ENCODE measurements at places on chromosomes 16 and 17.

GRCh38 chr16:88316941-88317612 lies 65.7 kb upstream of the ZNF469 start:
- no peak for DNase-seq

GRCh38 chr17:78789149-78789662 lies 7.1 kb upstream of the CYTH1 start:
- DNase-seq = no peak

DNA sequence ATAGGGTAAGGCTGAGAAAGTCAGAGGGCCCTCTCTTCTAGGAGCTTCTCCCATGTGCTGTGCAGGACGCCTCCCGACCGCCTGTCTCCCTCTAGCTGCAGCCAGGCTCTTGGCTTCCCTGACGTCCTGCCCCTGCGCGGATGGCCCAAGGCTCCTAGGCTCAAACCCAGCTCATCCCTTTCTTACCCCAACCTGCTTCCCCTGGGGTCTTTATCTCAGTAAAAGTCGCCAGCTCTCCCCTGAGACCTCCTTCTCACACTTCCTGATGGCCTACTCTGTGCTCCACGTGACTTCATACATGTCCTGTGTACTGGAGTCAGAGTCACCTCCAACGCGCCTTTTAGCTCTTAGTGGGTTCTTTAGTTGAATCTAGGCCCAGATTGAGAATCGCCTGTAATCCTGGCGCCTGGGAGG lies 1.1 kb upstream of the ZNF747 start:
- DNase-seq = peak; percentile 75

GRCh38 chr17:67602974-67603373 lies 114.8 kb upstream of the NOL11 start:
- peak; percentile 41 for DNase-seq

- DNase-seq = no peak
Observed at GRCh38 chr17:1617620-1618174, 10.9 kb downstream of the SLC43A2 start.

GRCh38 chr17:17379197-17379991 lies 76.2 kb downstream of the NT5M start:
- DNase-seq = no peak

GRCh38 chr17:33725675-33726271 lies 432.7 kb upstream of the ASIC2 start:
- peak; percentile 36 for DNase-seq

- DNase-seq = no peak
Observed at GRCh38 chr16:9254863-9255262, 163.4 kb downstream of the HAPSTR1 start.

- no peak for DNase-seq
Observed at GRCh38 chr17:58576679-58577367, 62.4 kb upstream of the MTMR4 start.

DNA sequence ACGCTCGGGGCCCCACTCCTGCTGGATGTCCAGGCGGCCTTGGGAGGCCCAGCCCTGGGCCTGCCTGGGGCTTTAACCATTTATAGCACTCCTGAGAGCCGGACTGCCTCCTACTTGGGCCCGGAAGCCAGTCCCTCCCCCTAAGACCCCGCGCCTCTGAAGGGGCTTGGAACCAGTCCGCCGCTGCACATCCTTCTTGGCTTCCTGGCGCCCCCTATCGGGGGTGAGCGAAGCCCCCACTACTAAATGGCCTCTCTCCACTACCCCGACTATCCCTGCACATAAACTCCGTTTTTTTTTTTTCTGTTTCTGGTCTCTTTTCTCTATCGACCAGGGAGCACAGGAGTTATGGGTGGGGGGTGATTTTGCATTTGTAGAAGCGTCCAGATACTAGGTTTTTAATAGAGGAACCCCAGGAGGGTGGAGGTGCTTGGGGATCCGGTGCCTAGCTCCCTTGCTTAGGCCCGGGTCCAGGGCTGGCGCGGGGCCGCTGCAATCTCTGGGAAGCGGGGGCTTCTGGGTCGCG lies 633 bp upstream of the NOL3 start:
- peak; percentile 70 for DNase-seq

GRCh38 chr16:13138528-13138927 lies 237.1 kb downstream of the SHISA9 start:
- no peak for DNase-seq

DNA sequence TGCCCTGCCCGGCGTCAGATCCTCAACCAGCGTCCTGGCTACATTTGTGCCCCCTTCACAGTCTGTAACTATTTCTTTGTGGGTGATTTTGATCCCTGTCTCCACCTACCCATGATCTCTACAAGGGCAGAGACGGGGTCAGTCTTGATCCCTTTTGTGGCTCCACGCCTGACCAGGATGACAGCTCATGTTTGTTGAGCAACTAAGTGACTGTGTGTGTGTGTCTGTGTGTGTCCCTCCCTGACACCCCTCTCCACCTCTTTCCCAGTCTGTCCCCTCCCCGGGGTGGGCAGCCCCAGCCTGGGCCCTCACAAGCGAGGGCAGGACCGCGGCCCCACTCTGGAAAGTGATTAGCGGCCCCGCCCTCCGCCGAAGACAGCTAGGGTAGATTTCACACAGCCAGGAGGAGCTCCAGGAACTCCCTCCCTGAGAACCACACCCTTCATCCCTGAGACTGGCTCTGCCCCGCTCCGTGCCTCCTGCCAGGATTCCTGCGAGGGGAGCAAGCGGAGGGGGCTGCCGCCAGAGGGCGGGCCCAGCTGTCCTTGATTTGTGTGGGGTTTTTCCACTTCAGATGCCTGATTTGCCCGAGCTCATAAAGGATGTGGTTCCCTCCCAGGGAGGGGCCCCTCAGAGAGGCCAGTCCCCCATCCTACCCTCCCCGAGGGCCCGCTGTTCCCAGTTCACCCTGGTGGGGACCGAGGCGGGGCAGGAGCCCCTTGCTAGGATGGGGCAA lies 5.3 kb upstream of the HS3ST6 start:
- DNase-seq = no peak

- no peak for DNase-seq
Observed at GRCh38 chr16:2420035-2420434, 9.2 kb upstream of the CCNF start.

DNA sequence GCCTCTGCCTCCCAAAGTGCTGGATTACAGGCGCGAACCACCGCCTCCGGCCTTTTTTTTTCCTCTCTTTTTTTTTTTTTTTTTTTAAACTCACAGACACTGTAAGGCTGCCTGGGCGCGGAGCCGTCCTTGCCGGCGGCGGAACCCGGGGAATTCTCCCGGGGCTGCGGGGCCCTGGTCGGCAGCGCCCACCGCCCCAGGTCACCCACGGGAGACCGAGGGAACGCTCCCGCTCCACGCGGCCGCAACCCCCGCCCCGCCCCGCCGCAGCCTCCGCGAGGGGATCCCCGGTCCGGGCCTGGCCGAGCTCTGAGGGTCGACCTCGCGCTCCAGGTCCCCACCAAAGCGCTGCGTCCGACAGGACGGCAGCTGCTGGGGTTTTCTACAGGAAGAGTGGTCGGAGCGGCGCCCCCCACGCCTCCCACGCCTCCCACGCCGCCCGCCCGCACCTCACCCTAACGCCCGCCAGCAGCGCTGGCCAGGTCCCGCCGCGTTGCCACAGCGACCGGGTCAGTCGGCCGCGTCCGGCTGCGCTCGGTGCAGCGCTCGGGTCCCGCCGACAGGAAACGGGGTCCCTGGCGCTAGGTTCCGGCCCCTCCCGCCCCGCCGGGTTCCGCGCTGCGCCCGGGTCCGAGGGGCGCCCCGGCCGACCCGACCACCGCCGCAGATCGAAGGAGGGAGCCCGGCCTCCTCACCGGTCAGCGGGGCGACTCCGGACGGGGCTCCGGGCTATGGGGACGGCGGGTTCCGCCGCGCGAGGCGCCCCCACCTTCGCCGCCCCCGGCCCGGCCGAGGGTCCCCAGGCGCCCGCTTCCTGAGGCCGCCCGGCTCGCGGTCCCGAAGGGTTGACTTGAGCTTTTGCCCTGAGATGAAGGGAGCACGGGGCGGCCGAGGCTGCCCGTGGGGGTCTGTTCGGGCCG lies at the start of gene CCDC57:
CCDC57 (minus strand) TSS at position 512 of the 920 bp plus-strand sequence. CDS start 10,898 bp downstream, outside the sequence.
- peak; percentile 84 for DNase-seq

DNA sequence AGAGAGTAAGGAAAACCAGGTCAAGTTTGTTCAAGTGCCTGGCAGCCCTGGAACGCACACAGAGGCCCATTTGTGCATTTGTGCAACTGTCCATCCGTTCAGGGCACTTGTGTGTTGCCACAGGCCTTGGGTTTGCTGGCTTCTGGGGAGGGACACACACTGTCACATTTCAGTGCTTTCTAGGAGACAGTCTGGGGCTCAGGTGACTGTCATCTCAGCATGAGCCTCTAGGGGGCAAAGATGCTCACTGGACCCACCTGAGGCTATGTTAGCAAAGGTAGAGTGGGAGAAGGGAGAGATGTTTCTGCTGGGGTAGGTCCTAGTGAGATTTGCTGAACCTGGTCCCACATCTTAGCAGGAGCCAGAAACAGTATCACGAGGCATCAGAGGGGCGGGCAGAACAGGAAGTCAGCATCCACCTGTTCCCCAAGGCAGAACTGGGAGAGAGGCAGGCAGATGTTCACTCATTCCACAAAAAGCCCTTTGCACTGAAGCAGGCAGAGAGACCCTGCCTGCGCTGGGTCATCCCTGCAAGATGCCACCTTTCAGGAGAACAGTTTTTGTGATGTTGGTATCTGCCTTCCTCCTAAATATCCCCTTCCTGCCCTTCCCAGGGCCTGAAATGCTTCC lies 48.5 kb downstream of the RAI1 start:
- peak; percentile 64 for DNase-seq

DNA sequence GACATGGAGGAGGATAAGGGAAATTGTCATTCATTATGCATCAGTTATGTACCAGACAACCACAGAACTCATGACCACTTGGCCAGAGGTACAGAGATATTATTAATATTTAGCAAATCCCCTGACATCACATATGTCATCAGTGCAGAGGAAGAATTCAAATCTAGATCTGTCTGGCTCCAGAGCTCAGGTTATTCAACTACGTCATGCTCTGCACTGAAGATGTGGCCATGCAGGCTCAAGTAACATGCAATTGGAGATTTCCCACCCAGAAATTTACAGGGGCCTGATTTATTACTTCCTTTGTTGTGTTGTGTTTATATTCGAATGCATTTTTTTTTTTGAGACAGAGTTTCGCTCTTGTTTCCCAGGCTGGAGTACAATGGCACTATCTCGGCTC lies 224.3 kb downstream of the HS3ST4 start:
- DNase-seq = no peak

DNA sequence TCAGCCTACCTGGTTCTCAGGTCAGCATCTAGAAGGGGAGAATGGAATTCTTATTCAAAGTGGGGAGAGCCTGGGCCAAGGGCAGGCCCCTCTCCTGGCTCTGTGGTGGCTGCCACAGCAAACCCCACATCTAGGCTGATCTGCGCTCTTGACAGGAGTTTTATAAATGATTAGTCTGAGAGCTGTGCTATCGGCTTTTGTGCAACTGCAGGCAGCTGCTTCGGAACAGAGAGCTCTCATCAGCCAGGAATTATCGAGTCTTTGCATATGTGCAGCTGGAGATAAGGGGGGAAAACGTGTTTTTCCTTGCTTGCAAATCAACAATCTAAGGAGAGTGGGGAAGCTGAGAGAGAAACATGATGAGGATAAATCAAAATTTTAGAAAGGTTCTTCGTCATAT lies 91.7 kb downstream of the HS3ST3A1 start:
- DNase-seq = no peak

DNA sequence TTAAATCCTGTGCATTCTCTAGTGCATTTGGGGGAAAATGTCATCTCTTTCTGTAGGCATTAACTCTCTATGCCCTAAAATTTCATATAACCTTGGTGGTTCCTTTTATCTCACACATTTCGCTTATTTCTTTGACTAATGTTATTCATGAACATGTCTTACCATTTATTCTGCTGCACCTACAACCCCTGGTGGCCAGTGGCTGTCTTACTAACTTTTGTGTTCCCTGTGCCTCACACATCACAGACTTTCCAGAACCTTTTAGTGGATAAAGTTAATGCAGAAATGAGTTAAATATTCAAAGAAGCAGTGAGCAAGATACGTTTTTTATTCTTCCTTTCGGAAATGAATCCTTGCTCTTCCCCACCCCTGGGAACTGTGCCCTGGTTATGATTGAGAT lies 111.9 kb downstream of the CDH13 start:
- no peak for DNase-seq

GRCh38 chr17:58401287-58401686 lies 16.0 kb downstream of the RNF43 start:
- DNase-seq = no peak

- no peak for DNase-seq
Observed at GRCh38 chr17:73269791-73270190, 8.1 kb upstream of the CPSF4L start.

DNA sequence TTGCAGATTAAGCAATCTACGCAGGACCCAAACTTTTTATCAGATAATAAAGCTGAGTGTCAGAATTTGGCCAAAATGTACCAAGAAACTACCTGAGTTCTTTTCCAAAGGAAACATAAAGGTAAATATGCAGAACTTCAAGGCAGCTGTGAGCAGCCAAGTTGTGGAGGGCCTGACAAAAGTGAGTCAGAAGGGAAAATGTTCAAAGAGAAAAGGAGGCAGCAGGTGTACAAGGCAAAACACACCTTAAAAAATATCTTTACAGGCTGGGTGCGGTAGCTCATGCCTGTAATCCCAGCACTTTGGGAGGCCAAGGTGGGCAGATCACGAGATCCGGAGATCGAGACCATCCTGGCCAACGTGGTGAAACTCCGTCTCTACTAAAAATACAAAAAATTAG lies 7.0 kb upstream of the KANSL1 start:
- no peak for DNase-seq

DNA sequence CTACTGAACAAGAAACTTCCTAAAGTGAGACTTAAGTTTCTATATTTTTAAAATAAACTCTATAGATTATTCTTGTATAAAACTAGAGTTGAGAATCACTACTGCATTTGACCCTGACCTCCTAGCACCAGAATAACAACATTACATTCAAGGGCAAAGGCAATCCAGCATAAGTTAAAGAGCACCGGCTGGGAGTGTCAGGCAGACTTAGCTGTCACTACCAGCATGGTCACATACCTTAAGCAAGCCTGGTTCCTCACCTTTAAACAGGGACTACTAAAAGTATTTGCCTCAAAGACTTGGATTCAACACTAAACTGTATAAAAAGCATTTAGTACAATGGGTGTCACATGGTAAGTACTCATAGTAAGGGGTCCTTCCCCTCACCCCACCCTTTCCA lies 90.4 kb downstream of the SSH2 start:
- DNase-seq = no peak

GRCh38 chr17:49183801-49184200 lies 26.6 kb downstream of the GNGT2 start:
- DNase-seq = no peak

- DNase-seq = no peak
Observed at GRCh38 chr16:22023505-22023904, 15.6 kb downstream of the MOSMO start.

DNA sequence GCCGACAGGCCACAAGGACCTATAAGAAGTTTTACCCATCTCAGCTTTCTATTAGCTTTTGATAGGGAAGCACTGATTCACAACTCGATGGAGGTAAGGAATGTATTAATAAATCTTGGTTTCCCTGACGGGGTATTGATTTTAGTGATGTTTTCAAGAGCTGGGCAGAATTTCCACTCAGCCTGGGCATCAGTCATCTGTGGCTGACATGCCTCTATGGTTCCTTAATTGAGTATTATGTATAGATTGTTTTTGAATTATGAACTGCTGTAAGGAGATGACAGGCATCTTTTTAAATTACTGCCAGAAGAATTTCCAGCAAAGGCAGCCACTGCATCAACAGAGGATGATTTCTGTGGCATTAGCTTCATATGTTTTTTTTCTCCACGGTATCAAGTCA lies 128.6 kb downstream of the CPPED1 start:
- DNase-seq = no peak
